SJSA1 (cell line): ENCODE measurements at places on chromosomes 4 and X. TPM values are rescaled to one million over a fixed set of nuclear protein-coding genes. Genes with fewer than 3 reads are reported as not detected.

PCSK1N gene
- 2.7 and 3.2 TPM in 2 replicates for total RNA-seq

RADX gene
- 0.61 and 0.85 TPM in 2 replicates for total RNA-seq

THAP9 gene
- 3.4 and 5.3 TPM in 2 replicates for total RNA-seq

STEEP1 gene
- total RNA-seq, result 58.1 and 68.8 TPM in 2 replicates

BST1 gene
- total RNA-seq, result 14.2 and 19.3 TPM in 2 replicates

REPS2 gene
- total RNA-seq, result 0.44 and 1.8 TPM in 2 replicates

ADAM29 gene
- not detected in 2 replicates for total RNA-seq
